ENCODE measurements at places on chromosomes 2 and 18. TPM values are rescaled to one million over a fixed set of nuclear protein-coding genes. Genes with fewer than 3 reads are reported as not detected.

LRRC30 gene
- not detected for total RNA-seq

RAB6C gene
- not detected for total RNA-seq

UCN gene
- total RNA-seq, result 1.8 TPM

EFHD1 gene
- total RNA-seq, result not detected

FZD7 gene
- 82.4 TPM for total RNA-seq

STAT4 gene
- total RNA-seq, result 1.2 TPM

GPAT2 gene
- 16.2 TPM for total RNA-seq

PARD6G gene
- total RNA-seq, result 5.8 TPM

PLB1 gene
- 2.0 TPM for total RNA-seq

COX5B gene
- total RNA-seq, result 327 TPM

MC2R gene
- not detected for total RNA-seq

MYL1 gene
- not detected for total RNA-seq

G6PC2 gene
- total RNA-seq, result not detected

RAX gene
- total RNA-seq, result not detected

MFSD2B gene
- total RNA-seq, result not detected

HOXD10 gene
- total RNA-seq, result not detected

MEP1B gene
- 0.17 TPM for total RNA-seq
